Stimulated activated CD8-positive, alpha-beta memory T cell treated with anti-CD3 and anti-CD28 coated beads, Interleukin-15, amount 100 ng/mL, for 4 hours (primary cell): ENCODE measurements at places on chromosomes 2 and 18.

DNA sequence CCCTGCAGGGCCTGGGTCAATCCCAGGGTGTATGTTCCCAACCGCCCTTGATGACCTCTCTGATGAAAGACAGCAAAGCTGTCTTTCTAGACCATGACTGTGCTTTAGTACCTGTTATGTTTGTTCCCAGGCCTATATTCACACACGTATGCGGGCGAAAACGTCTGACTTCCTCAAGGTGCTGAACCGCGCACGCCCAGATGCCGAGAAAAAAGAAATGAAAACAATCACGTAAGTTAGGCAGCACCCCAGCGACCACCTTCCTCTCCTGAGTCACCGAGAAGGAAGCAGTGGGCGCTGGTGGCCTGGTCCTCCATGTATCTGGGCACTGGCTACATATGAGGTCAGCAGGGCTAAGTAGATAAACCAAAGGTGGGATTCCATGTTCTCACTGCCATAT lies 11.1 kb upstream of the GPBAR1 start:
- DNase-seq = no peak

GRCh38 chr2:85924522-85924921 lies 35.7 kb upstream of the ST3GAL5 start:
- no peak for DNase-seq

GRCh38 chr18:51108330-51108729 lies 78.3 kb downstream of the SMAD4 start:
- DNase-seq = no peak

DNA sequence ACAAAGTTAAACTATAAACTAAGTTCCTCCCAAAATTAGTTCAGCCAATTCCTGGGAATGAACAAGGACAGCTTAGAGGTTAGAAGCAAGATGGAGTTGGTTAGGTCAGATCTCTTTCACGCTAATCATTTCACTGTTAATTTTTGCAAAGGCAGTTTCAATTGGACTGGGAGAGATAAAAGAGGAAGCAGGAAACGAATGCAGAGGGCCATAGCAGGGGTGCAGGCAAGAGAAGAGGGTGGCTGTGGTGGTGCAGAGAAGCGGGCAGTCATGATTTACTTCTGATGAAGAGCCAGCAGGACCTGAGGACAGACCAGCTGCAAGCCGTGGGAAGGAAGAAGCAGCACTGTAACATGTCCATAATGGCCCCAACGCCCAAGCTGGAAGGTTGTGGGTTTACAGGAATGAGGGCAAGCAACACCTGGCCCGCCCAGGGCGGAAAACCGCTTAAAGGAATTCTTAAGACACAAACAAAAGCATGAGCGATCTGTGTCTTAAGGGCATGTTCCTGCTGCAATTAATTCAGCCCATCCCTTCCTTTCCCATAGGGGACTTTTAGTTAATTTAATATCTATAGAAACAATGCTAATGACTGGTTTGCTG lies 4.1 kb upstream of the RMP24 start:
- DNase-seq = no peak

DNA sequence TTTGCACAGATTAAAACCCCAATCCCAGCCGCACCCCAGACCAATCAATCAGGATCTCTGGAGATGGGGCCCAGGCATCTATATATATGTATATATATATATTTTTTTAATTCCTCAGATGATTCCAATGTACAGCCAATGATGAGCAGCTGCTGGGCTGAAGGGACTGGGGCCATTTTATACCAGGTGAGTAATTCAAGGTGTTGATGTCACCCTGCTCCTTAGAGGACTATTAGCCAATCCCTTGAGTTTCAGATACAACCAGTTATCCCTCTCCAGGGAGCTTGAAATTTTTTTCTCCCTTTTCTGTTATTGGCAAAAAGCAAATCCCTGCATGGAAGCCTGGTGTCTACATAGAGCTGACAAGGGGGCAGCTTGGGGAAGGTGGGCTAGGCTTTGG lies 59.8 kb downstream of the MCFD2 start:
- DNase-seq = no peak

GRCh38 chr2:2146969-2147900 lies 183.8 kb downstream of the MYT1L start:
- no peak for DNase-seq

GRCh38 chr2:152493417-152493816 lies 158.4 kb downstream of the FMNL2 start:
- no peak for DNase-seq

- DNase-seq = no peak
These were observed 762.4 kb downstream of the LRRTM4 start for GRCh38 chr2:76759634-76760366.

DNA sequence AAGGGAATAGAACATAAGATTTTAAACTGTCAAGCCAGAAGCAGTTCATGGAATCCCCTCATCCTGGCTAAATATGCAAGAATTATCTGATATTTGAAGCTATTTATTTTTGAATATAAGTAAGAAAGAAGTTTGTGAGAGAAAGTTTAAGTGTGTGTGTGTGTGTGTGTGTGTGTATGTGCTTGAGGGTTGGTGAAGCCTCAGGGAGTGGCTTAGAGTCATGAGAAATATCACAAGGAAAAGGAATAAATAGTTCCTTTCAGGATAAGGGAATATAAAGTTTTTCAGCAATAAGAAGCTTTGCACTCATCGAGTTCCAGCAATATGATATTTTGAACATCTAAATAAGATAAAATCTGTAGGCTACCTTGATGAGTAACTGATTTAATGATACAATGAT lies 359.6 kb downstream of the MEIS1 start:
- DNase-seq = no peak

GRCh38 chr18:68840554-68841263 lies 42.8 kb downstream of the CCDC102B start:
- DNase-seq = no peak

DNA sequence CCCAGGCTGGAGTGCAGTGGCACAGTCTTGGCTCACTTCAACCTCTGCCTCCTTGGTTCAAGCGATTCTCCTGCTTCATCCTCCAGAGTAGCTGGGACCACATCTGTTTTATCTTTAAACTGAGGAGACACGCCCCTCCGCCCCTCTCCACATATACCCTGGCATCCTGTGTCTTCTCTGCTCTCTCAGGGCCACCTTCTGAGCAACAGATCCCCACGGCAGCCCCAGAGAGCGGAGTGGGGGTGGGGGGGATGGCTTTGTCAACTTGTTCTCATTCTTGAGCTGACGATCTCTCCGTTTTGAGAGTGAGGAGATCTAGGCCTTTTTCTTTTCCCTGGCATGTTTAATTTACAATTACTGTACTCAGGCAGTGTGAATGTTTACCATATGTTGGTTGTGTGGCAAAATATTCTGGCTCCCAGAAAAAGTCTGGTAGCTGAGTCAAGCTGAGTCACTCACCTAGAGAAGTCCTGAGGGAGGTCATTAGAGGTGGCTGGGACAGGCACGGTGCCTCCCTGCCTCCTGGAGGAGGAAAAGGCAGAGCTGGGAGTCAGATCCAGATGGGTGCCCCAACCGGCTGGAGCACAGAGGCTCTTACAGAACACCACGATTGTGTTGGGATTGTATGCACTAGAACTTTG lies 19.5 kb upstream of the ID2 start:
- DNase-seq = no peak

DNA sequence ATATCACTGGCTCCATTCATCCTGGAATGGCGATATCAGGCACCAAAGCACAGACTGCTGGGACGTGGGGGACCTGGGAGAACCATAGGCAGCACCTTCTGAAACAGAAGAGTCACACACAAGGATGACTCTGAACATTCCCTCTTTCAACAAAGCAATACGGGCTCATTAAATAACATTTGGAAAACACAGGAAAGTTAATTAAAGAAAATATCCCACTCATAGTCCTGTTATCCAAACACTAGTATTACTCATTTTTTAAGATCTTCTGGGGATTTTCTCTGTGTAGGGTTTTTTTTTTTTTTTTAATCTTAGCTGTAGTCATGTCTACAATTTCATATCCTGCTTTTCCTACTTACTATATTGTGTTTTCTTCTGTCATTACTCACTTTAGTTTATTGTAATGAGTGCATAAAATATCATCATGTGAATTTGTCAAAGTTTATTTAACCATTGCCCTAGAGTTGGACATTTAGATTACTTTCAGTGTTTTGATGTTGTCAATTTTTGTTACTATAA lies 70.0 kb upstream of the SP3 start:
- no peak for DNase-seq

GRCh38 chr2:119006441-119006840 lies 64.4 kb downstream of the MARCO start:
- DNase-seq = no peak

GRCh38 chr2:231672617-231673347 lies 35.5 kb upstream of the PTMA start:
- DNase-seq = no peak

DNA sequence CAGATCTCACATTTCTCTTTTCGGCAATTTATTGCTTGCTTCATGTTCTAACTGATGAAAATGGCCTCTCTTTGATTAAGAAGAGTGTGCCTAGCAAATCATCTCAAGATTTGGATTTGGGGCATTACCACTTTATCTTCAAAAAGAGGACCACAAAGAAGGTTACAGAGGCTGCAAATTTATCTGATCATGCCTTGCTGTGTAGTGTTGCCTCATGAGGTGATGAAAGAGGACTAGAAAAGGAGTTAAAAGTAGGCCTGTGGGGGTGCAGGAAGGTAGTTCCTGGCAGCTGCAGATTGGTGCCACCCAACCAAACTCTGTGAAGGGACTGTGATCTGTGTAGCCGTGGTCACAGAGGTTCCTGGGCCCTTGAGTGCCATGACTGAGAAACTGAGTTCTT lies 69.2 kb downstream of the PRELID3A start:
- no peak for DNase-seq

GRCh38 chr2:77962943-77963342 lies 440.8 kb upstream of the LRRTM4 start:
- DNase-seq = no peak

DNA sequence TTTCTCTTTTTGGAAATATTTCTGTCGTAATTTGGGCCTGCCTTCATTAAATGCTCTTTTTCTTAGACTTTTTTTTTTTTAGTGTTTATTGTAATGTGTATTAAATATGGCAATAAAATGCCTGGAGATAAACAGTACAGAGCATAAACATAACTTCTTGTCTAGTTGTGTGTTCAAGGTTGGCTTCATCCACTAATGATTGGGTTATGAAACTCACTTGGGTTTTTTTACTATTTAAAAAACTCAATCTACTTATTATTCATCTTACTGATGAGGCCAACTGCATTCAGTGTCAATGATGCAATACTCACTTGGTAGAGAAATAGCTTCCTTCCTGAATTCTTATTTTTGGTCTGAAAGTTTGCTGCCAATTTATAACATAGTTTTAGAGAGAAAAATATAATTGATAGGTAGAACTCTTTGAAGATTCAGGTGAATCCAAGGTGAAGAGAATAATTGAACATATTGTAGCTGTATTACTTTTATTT lies 144.2 kb upstream of the NABP1 start:
- no peak for DNase-seq

DNA sequence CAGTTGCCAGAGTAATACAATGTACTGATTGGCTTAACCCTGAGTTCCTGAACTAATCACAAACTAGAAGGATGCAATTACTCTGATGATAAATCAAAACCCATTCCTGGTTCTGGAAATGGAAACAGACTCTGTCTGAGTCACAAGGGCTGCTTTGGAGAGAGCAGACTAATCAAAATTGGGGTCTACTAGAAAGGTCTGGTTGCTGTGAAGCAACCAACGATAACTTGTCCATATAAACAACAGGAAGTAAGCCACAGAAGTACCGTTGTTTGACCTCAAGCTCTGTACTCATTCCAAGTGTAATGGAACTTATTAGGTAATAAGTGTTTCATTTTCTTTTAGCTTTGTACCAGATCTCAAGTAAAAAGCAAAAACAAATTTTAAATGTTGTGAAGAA lies 49.7 kb downstream of the RASGRP3 start:
- DNase-seq = no peak

DNA sequence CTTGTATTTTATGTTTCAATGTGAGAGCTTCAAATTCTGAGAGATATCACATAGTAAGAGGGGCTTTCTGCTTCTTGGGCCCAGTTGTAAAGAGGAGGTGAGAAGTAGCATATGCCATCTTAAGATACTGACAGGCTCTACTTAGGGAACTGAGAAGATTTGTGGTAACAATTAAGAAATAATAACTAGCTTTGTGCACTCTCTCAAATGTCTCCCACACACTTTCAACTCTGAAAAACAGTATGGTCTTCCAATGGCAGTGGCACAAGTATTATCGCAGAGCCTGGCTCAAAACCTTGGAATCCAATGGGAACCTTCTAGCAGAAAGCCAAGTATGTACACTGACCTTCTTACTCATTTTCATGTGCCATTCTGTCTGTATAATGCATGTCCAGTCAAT lies 80.3 kb upstream of the FAM237A start:
- no peak for DNase-seq

DNA sequence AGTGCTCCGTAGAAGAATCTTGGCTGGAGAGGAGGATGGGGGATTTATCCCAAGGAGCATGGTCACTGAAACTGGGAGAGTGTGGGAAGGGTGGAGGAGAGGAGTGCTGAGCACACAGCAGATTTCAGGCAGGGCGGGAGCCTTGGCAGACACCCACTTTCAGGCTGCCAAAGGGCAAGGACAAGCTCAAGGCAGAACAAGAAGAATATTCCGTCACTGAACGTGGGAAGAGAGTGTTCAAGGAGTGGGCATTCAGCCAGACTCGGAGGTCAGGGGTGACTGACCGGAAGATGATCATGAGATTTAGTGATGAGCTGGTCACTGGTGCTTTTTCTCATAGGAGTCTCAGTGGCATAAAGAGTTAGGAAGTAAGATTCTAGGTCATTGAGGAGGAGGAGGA lies 136.2 kb upstream of the RASGRP3 start:
- DNase-seq = no peak

DNA sequence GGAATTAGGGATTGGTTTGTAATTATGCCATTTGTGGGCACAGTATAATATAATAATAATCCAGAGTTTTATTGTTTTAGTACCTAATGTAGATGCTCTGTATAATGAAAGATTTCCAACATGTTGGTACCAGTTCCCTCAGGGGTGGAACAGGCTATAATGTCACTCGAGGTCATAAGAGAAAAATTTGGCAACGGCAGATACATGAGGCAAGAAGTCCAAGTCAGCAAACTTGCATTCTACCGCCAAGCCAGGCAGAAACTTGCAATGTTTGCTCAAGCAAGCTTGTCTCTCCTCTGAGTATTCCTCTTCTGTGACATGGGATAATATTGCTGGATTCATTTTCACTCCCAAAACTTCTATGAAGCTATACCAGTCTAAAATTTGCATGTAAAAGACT lies 520.0 kb upstream of the SALL3 start:
- no peak for DNase-seq

DNA sequence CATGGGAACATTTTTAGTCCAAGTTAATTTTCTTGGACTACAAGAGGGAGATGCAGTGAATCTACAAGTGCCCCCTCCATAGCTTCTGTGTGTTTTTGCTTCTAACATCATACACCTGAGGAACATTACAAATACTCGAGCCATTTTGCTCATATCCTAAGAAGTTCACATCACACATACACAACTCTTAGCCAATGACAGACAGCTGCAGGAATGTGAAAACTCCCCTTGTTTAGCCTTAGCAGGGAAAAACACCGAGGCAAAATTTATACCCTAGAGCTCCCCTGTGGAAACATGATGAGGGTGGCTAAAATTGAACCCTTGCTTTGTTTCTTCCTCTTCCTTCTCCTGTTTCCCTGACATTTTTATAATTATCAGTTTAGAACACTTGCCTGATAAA lies 928.3 kb upstream of the NRXN1 start:
- no peak for DNase-seq
